Heart left ventricle (tissue), 16 donors: ENCODE measurements at places on chromosomes 1 and 21.

DNA sequence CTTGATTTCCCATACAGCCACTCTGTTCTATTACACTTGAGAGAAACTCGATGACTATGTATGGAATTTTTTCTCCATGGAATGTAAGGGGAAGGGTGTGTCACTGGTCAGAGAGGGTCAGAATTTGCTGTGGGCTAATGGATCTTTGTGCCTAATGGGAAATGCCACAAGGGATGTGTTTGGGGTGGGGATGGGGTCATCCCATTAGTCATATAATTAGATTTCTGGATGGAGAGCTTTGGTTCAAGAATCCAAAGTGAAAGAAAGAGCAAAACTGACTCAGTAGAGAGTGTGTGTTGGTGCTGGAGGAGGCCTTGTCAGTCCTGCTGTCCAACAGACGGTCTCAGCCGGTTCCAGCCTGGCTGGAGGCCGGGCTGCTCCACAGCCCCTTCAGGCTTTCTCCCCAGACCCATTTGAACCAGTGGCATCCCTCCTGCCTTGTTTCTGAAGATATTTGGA is 86.4 kb downstream of the LAMC2 start:
- DNase-seq: no peak

DNA sequence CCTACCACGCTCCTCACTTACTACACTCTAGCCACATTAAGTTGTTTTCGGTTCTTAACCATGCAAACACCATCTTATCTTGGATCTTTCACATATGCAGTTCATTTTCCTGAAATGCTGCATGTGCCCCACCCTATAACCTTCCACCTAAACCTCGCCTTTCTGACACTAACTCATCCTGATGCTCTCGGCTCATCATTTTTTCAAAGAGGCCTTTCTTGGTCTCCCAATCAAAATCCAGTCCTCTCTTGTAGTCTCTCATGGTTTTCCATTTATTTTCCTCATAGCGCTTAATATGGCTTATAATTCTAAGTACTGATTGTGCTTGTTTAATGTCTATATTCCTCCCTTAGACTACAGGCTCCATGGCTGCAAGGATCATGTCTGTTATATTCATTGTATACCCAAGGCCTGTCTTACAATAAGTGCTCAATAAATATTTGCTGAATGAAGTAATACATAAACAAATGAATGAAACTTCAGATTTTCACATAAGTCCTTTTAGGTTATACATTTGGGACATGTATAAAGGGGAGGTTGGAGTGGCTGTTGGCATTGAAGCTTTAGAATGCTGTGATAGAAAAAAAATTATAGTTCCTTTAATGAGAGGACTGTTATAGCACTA is 79.2 kb upstream of the CDC42BPA start:
- no peak for DNase-seq

GRCh38 chr1:40886318-40887011 is 24.3 kb upstream of the CITED4 start:
- no peak for DNase-seq

DNA sequence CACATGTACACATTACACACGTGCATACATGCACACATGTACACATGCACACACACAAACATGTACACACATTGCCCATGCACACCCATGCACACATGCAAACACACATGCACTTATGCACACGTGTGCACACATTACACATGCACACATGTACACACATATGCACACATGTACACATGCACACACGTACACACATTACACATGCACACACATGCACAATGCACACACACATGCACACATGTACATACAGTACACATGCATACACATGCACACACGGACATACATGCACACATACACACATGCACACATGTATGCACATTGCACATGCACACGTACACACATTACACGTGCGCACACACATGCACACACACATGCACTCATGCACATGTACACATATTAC is 95.3 kb upstream of the TTC34 start:
- no peak for DNase-seq

DNA sequence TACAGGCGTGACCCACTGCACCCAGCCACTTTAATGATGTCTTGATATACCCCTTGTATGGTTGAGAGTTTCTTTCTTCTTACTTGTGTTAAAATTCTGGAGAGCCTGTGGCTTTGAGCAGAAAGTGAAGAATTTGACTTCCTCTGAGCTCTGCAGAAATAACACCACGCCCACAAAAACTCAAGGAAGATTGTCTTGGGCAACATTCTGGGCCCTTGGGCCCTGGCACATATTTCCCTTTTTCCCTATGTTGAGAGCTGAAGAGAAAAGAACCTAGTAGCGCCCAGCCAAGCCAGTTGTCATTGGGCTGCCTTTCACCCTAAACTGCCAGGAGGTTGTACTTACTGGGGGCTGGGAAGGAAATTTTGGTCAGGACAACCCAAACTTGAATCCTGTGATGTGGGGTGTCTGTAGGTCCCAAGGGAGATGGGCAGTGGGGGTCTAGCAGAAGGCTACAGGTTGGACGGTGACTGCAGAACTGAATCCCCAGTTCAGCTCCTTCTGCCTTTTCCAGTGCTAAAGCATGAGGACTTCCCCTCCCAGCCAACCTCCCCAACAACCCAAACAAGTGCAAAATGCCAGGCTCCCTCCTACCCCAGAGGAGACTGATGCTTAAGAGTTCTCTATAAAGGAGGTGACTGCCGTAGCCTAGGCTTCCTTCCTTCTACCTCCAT is 11.7 kb upstream of the SNAPIN start:
- no peak for DNase-seq

GRCh38 chr1:63414691-63415365 is 47.4 kb downstream of the ALG6 start:
- DNase-seq: no peak

- DNase-seq: no peak
Observed at GRCh38 chr1:88043834-88044233, 640.2 kb upstream of the PKN2 start.

DNA sequence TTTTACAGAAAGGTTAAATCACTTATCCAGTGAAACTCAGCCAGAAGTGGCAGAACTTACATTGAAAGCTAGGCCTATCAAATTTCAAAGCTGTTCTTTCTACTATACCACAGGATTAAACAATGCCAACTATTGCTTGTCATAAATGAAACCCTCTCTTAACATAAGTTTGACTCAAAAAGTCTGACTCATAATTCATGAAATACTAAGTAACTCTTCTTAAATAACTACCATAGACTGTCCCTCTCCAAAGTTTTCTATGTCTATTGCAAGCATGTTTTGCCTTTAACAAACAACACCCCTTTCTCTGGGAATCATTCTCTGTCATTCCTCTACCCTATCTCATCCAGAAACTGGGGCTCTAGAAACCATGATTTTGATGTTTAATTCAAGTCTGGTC is 109.5 kb upstream of the UBE2U start:
- DNase-seq: no peak
